Activated CD8-positive, alpha-beta memory T cell treated with anti-CD3 and anti-CD28 coated beads for 1 hour (primary cell): ENCODE measurements at places on chromosomes 7 and 10.

- DNase-seq: no peak
Observed at GRCh38 chr10:3635697-3636096, 149.3 kb downstream of the KLF6 start.

DNA sequence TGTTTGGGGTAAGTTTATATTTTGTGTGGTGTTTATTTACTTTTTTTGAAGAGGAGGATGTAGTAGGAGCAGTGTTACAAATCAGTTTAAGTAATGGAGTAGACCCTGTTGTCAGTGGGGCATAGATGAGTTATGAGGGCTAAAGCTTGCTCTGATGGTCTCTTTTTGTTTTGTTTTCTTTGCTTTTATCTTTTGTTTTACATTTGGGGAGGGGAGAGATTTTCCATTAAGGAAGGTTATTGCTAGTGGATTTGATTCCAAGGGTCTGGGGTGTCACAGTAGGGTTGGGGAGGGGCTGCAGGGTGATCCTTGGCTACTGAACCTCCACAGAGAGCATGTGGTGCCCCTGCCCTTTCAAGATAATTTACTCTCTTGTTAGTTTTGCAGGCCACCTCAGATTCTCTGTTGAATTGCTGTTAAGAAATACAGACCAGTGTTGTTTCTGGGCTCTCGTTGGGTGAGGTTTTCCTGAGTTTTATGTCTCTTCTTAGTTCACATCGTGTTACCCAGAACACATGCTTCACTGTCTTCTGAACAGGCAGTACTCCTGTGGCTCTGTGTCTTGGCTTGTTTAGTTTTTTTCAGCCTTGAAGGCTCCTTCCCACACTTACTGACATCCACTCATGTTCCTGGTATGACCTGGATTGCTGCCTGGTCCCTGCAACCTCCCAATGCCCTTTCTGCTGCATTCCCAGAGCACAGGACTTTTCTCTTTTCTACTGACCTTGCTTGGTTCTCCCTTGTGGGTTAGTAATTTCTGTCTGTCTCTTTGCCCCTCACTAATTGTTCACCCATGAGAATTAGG is 4.2 kb downstream of the KIFBP start:
- DNase-seq: no peak

DNA sequence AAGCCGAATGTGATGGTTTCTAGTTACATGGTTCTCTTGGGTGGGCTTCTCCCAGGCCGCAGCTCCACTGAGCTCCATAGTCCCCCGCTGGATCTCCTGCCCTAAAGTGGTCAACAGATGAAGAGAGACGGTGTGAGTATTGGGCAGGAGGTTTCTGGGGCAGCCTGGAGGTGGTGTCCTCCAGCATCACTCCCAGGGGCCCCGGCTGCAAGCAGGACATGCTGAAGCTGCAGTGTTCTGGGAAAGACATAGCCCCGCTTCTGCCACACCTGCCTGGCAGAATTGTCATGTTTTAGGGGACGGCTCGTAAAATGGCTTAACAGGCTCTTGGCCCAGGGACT is 40.4 kb downstream of the CALML3 start:
- DNase-seq: no peak

DNA sequence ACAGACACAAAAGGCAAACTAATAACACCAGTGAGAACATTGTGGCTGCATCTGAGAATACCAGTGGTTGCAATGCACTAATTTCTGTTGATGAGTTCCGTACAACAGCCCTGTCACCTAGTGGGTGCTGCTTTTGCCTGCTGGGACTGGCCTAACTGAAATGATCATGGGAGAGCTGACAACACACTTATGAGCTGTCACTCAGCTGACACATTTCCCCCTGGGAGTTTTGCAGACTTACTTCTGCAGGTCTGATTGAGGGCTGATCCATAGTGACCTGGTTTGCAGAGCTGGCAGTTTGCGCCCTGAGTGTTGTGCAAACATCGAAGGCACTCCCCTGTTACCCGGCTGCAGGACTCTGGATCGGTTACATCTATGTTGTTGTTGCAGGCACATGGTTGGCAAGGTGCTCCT is 60.6 kb upstream of the LAMB1 start:
- DNase-seq: no peak
